CD4-positive, CD25-positive, alpha-beta regulatory T cell (primary cell): ENCODE measurements at places on chromosomes 6 and 20. TPM values are rescaled to one million over a fixed set of nuclear protein-coding genes. Genes with fewer than 3 reads are reported as not detected.
A peak's percentile ranks its signal among the peaks of the same experiment; 100 is the strongest.

- no peak overlapping the region for H3K4me3 ChIP-seq
- H3K27me3 ChIP-seq, result no peaks in the 10 kb centered on the region
- no peaks in the 10 kb centered on the region for H3K4me1 ChIP-seq
- DNase-seq, result no peak
These were observed 216.0 kb downstream of the GJA1 start for GRCh38 chr6:121651420-121651819.

- H3K4me3 ChIP-seq, result no peak overlapping the region
- H3K4me1 ChIP-seq, result no peaks in the 10 kb centered on the region
- H3K36me3 ChIP-seq, result no peaks in the 10 kb centered on the region
- H3K27me3 ChIP-seq, result no peaks in the 10 kb centered on the region
These were observed 127.3 kb downstream of the FLRT3 start for GRCh38 chr20:14210146-14210545.

GRCh38 chr6:103280417-103280816, 1579.3 kb downstream of the HACE1 start:
- H3K27ac ChIP-seq, result no peak overlapping the region
- no peak for DNase-seq
- H3K36me3 ChIP-seq, result no peaks in the 10 kb centered on the region
- H3K4me3 ChIP-seq, result no peak overlapping the region
- no peaks in the 10 kb centered on the region for H3K4me1 ChIP-seq

GRCh38 chr20:14543040-14543439, 205.6 kb upstream of the FLRT3 start:
- H3K4me1 ChIP-seq, result no peaks in the 10 kb centered on the region
- H3K27me3 ChIP-seq, result no peaks in the 10 kb centered on the region
- H3K27ac ChIP-seq, result no peak overlapping the region
- no peak overlapping the region for H3K4me3 ChIP-seq
- no peaks in the 10 kb centered on the region for H3K36me3 ChIP-seq

DNA sequence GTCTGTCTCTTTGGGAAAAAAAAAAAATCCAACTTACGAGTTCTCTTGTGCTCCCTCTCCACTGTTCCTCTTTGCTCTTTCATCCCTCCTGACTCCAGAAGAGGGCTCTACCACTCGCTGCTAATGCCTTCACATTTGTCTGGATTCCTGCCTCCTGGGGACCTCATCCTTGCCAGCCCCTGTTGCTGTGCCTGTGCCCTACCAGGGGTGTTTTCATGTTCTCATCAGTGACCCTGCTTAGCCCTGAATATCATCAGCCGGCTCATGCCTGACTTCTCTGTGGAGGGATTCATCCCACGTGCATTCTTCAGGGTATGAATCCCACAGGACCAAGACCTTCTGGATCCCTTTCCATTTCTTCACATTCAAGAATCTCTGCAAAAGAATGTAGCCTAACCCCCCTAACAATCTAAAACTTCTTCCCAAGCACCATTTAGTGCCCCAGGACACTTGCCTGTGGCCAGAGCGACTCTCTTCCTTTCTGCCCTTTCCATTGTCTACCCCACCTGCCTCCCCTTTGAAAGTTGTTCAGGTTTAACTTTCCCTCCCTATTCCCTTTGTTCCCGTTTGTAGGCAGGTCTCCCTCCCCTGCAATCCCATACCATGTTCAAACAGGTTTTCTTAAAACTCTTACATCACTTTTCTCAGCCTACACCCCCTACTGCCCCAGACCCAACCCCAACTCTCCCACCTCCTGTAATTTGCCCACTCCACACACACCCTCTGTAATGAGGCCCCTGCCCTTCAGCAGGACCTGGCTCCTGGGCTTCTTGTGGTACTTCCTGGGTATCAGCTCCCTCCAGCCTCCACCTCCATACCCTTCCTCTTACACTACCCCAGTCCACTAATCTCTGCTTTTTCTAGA, 50.2 kb downstream of the RREB1 start:
- H3K27me3 ChIP-seq, result no peaks in the 10 kb centered on the region
- H3K27ac ChIP-seq, result no peak overlapping the region
- H3K4me3 ChIP-seq, result no peak overlapping the region
- peaks cover under 1% of the 10 kb centered on the region for H3K36me3 ChIP-seq
- DNase-seq, result no peak

- no peak overlapping the region for H3K4me3 ChIP-seq
- no peak overlapping the region for H3K27ac ChIP-seq
- H3K4me1 ChIP-seq, result no peaks in the 10 kb centered on the region
- H3K27me3 ChIP-seq, result no peaks in the 10 kb centered on the region
These were observed 33.3 kb upstream of the THBS2 start for GRCh38 chr6:169286961-169287360.

DNA sequence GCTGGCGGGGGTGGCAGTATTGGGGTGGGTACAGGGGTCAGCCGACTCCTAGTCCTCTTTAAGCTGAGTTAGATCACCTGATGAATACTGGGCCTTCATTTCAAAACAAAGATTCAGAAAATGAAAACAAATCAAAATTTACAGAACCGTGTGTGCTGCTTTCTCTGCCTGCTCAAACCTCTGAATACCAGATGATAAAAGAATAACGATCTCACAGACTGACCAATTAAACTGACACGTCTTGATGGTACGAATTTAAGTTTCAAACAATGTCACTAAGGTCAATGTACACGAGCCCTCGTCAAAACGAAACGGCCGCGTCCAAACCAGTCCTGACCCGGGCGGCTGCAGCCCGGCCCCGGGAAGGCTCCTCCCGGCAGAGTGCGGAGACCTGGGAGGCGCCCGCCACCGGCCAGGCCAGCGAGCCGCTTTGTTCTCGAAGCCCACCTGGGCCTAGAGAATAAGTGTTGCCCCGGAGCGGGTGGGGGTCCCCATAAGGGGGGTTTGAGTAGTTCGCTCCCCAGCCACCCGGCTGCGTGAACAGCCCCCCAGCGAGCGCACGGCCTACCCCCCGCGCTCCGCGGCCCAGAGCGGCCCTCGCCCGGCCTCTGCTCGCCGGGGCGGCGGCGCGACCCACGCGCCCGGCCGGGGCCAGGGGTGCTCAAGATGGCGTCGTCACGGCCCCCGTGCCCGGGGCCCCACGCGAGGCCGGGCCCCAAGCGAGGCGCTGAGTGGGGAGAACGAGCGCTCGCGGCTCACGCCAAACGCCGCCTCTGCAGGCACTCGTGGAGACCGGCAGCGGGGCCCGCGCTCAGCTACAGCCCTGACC, 728 bp downstream of the PSMA7 start:
- peaks cover 34% of the 10 kb centered on the region for H3K36me3 ChIP-seq
- peaks cover 38% of the 10 kb centered on the region for H3K4me1 ChIP-seq
- peak overlapping the region; percentile 89 for H3K4me3 ChIP-seq
- H3K27me3 ChIP-seq, result no peaks in the 10 kb centered on the region
- DNase-seq, result peak; percentile 24

DNA sequence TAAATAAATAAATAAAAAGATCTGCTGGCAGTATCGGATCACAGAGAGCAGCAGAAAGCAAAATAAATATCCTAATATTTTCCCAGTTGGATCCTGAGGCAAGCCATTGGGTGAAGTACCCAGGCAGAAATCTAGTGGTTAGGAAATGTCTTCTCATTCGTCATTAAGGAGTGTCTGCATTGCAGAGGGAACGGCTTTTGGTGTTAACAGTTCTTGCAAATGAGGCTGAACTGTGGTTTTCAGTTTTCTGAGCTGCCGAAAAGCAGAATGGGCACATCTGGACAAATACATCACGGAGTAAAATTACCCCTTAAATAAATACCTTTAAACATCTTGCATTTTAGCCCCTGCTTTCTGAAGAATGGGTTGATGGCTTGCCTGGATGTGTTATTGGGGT, 82.3 kb upstream of the MPC1 start:
- no peak overlapping the region for H3K27ac ChIP-seq
- H3K4me3 ChIP-seq, result no peak overlapping the region
- no peaks in the 10 kb centered on the region for H3K4me1 ChIP-seq

GRCh38 chr20:63963784-63964301, 5.9 kb downstream of the ZNF512B start:
- H3K27ac ChIP-seq, result no peak overlapping the region
- peaks cover 16% of the 10 kb centered on the region for H3K36me3 ChIP-seq
- H3K4me3 ChIP-seq, result no peak overlapping the region

- DNase-seq, result no peak
- H3K27ac ChIP-seq, result peak overlapping the region; percentile 67
- H3K36me3 ChIP-seq, result no peaks in the 10 kb centered on the region
- H3K4me3 ChIP-seq, result peak overlapping the region; percentile 64
- peaks cover 51% of the 10 kb centered on the region for H3K4me1 ChIP-seq
These were observed 22.7 kb upstream of the HECA start for GRCh38 chr6:139112146-139112545.

GRCh38 chr6:1321738-1322137, 9.8 kb downstream of the FOXQ1 start:
- no peaks in the 10 kb centered on the region for H3K27me3 ChIP-seq
- H3K27ac ChIP-seq, result no peak overlapping the region
- H3K4me3 ChIP-seq, result no peak overlapping the region
- no peaks in the 10 kb centered on the region for H3K36me3 ChIP-seq
- no peak for DNase-seq

GRCh38 chr20:17935186-17935585, 33.4 kb downstream of the SNX5 start:
- H3K4me1 ChIP-seq, result peaks cover 10% of the 10 kb centered on the region
- DNase-seq, result no peak
- H3K27me3 ChIP-seq, result no peaks in the 10 kb centered on the region
- no peak overlapping the region for H3K4me3 ChIP-seq

GRCh38 chr6:146914489-146915483, 289.4 kb upstream of the STXBP5 start:
- H3K36me3 ChIP-seq, result no peaks in the 10 kb centered on the region
- DNase-seq, result peak; percentile 14
- no peak overlapping the region for H3K27ac ChIP-seq
- no peak overlapping the region for H3K4me3 ChIP-seq

GRCh38 chr6:31970604-31971271, 1.2 kb downstream of the DXO start:
- peaks cover 39% of the 10 kb centered on the region for H3K36me3 ChIP-seq
- H3K27me3 ChIP-seq, result no peaks in the 10 kb centered on the region
- no peak for DNase-seq
- peaks cover 22% of the 10 kb centered on the region for H3K4me1 ChIP-seq
- peak overlapping the region; percentile 100 for H3K27ac ChIP-seq

DNA sequence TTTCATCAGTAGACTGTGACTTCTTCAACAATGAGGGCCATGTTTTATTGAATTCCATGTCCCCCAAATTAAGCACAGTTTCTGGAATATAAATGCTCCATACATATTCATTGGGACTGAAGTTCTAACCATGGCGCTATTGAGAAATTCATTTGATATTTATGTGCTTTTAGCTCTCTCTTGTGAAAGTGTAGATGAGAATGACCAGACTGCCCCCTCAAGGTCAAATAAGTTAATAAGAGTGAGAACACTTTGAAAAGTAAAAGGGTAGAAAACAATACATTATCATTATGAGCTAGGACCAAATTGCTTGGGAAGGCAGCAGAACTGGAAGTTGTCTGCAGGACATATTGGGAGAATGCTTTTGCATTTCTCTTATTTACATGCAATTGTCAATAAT, 597.9 kb downstream of the EPM2A start:
- H3K4me3 ChIP-seq, result no peak overlapping the region
- H3K4me1 ChIP-seq, result no peaks in the 10 kb centered on the region
- DNase-seq, result no peak
- no peak overlapping the region for H3K27ac ChIP-seq
- H3K36me3 ChIP-seq, result no peaks in the 10 kb centered on the region

DNA sequence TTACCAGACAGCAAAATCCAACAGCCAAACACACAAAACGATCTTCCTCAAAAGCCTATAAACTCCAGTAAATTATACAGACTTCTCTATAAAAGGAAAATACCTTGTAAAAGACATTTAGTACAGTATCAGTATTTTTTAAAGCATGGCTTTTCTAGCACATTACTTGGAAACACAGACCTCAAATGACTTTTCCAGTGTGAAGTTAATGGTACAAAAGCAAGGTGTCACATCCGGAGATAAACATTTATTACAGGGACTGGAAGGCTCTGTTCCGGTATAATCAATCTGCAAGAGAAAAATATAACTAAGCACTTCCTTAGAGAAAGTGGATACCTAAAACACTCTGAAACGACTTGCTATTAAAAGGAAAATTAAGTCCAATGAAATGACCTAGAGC, 17.1 kb downstream of the TMEM30A start:
- peaks cover 32% of the 10 kb centered on the region for H3K36me3 ChIP-seq
- no peak overlapping the region for H3K4me3 ChIP-seq
- no peak overlapping the region for H3K27ac ChIP-seq
- no peaks in the 10 kb centered on the region for H3K27me3 ChIP-seq
- DNase-seq, result no peak

DNA sequence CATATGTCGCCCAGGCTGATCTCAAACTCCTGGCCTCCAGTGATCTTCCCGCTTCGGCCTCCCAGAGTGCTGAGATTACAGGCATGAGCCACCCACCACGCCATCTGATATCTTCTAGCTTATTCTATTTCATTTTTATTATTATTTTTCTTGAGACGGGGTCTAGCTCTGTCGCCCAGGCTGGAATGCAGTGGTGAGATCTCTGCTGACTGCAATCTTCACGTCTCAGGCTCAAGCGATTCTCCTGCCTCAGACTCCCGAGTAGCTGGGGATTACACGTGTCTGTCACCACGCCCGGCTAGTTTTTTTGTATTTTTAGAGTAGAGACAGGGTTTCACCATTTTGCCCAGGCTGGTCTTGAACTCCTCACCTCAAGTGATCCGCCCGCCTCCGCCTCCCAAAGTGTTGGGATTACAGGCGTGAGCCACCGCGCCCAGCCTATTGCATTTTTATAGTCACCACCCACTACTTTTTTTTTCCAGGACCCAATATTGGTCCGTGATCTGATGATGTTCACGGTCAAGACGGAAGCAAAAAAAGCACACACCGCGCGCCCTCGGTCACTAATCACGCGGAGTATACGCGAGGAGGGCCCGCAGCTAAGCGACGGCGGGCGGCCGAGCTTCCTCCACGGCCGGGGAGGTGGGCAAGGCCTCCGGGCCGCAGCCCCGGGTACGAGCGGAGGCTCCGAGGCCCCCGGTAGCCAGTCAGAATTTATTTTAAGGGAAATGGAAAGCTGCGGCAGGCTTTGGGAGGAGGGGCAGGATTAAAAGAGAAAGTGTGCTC, 1.1 kb upstream of the LSM14B start:
- H3K4me1 ChIP-seq, result peaks cover 48% of the 10 kb centered on the region
- peaks cover 16% of the 10 kb centered on the region for H3K36me3 ChIP-seq
- peak overlapping the region; percentile 31 for H3K4me3 ChIP-seq

DNA sequence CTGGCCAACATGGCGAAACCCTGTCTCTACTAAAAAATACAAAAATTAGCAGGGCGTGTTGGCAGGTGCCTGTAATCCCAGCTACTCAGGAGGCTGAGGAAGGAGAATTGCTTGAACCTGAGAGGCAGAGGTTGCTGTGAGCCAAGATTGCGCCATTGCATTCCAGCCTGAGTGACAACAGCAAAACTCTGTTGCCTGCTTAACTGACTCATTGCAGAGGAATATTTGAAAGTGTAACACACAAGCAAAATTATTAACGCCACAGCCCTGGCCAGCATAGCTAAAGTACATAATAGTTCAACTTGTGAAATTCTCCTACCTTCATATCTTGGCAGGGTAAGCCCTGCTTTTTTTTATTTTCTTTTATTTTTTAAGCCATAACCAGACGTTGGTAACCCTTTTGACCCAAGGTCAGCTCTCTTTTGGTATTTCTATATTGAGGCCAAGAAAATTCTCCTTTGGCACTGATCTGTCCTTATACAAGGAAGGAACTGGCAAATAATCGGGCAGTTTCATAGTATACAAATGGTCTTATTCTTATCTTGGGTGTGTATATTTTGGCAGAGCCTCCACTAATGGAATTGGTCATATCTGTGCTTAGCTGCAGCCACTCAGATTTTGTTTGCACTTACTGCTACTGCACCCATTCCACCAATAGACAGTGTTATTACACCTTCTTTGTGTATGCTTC, 4.0 kb upstream of the ADGRF5 start:
- no peaks in the 10 kb centered on the region for H3K4me1 ChIP-seq

Gene ZSCAN12
- 1.2 TPM for polyA plus RNA-seq

Gene DYNLT2
- 0.48 TPM for polyA plus RNA-seq

Gene LTA
- polyA plus RNA-seq, result 13.7 TPM

Gene RPS6KA2
- polyA plus RNA-seq, result 3.3 TPM

Gene RAET1L
- polyA plus RNA-seq, result not detected

Gene HRH3
- not detected for polyA plus RNA-seq

Gene PPP1R14C
- polyA plus RNA-seq, result not detected
